ENCODE measurements at places on chromosomes 2 and 18.

GRCh38 chr18:45670281-45670962 is 53.6 kb upstream of the SLC14A1 start:
- peak; percentile 79 for DNase-seq

- DNase-seq: peak; percentile 93
Observed at GRCh38 chr2:188291617-188292347, at the start of gene GULP1. Gene GULP1 (plus strand): TSS chr2:188291874. CDS start chr2:188477703, 185,829 bp downstream.

DNA sequence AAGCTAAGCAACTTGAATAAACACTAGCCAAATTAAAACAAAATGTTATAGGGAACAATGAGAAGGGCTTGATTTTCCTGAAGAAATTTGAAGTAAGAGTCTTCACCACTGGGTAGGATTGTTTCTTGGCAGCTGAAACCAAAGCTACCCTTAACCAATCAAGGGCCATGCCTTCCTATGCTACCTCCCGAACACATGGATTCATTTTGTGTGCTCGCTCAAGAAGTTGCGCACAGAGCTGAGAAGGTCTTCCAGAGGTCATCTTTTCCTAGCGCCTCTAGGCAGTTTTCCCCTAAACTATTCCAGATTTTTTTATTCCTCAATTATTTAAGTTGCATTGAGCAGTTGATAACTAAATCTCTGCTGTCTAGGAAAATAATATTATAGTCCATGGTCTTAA is 264.6 kb downstream of the RBM43 start:
- peak; percentile 26 for DNase-seq

DNA sequence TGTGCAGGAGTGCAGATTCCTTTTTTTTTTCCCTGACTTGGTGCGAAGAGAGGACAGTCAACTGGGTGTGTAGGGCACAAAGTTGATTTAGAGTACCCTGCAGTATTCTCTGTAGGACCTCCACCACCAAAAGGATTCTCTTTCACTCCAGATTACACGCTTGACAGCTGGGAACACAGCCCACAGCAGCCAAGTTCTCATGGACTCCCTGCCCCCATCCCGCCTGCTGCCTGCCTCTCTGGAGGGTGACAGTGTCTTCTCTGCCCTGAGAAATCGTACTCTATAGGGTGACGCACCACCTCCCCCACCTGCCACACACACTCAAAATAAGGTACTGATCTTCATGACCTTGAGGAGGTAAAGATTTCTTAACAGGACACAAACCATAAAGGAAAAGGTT is 26.6 kb upstream of the IHH start:
- DNase-seq: no peak

DNA sequence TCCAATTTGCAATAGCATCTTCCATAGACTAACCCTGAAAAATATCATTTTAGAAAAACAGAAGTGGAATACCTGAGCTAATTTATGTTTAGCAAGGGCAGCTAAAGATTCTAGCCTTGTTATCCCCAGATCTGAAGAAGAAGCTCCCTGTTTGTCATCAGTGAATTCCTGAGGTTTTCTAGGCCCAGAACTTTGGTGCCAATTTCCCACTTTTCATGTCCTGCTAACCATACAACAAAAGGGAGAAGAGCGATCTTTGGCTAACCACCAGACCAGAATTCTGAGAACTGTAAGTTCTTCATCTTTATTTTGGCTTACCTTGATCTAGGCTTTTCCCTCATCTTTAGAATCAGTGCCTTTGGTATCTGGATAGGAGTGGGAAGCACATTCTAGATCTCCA is 51.3 kb upstream of the RASGRP3 start:
- DNase-seq: no peak

DNA sequence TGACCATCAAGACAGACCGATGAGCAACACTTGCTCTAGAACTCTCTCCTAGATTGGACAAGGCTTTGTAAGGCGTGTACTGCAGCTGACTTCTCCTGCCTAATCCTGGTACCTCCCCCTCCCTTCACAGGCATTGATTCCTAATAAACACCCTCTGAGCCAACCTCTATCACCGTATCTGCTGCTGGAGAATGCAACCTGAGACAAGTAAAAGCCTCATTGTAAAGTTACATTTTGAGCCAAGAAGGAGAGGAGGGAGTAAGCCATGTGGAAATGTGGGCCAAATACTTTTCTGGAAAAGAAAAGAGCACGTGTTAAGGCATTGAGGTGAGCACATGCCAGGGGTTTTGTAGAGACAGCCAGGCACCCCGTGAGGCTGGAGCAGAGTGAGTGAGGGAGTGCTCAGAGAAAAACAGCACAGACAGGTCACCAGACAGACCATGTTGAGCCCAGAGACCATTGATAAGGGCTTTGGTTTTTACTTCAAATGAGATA is 2.6 kb upstream of the WDFY1 start:
- no peak for DNase-seq
